ACHN (cell line): ENCODE measurements at places on chromosomes 12 and 14.

DNA sequence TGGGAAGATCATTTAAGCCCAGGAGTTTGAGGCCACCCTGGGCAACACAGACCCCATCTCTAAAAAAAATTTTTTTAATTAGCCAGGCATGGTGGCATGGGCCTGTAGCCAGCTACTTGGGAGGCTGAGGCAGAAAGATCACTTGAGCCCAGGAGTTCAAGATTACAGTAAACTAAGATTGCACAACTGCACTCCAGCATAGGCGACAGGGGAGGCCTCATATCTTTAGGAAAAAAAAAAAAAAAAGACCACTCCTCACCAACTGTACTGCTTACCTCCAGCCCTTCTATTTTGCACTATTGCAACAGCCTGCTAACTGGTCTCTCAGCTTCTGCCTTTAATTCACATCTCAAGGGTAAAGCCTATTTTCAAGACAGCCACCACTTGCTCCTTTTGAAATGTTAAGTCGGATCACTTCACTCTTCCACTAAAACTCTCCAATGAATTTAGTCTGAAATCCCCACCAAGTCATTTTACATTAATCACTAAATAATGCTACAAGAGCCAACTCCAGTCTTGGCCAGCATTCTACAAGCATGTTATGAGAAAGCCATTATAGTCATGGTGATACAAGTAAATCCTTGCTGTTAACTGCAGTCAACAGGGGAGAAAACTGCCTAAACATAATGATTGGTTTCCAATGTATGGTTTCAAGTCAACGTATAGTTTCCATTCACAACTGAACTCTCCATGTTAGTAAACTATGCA, 106.0 kb downstream of the RPS29 start:
- no peak for DNase-seq

DNA sequence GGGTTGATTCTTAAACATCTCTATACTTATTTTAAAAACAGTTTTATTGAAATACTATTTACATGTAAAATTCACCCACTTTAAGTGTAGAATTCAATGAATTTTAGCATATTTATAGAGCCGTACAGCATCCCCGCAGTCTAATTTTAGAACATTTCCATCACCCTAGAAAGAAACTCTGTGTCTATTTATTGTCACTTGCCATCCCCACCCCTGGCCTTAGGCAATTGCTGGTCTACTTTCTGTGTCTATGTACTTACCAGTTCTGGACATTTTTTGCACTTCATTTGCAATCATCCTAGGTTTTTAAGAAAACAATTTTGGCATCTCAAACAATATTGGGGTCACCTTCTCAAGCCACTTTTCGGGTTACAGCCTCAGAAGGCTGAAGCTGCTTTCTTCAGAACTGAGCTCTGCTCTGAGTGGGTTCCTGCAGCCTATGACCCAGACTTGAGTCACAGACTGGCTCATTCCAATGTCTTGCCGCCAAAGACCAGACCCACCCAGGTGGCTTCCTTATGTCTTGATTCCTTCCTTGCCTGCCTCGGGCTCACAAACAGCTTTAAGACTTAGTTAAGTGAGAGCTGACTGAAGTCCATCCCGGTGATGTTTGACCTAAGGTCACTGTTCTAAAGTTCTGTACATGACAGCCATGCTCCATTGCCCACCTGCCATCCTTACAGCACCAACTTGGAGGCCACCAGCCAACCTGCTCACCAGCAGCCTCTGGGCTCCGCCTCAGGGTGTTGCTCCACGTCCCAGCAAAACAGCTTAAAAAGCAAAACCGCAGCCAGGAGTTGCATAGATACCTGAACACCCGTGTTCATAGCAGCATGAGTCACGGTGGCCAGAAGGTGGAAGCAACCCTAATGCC, 131.5 kb downstream of the CHST11 start:
- DNase-seq = peak; percentile 85

DNA sequence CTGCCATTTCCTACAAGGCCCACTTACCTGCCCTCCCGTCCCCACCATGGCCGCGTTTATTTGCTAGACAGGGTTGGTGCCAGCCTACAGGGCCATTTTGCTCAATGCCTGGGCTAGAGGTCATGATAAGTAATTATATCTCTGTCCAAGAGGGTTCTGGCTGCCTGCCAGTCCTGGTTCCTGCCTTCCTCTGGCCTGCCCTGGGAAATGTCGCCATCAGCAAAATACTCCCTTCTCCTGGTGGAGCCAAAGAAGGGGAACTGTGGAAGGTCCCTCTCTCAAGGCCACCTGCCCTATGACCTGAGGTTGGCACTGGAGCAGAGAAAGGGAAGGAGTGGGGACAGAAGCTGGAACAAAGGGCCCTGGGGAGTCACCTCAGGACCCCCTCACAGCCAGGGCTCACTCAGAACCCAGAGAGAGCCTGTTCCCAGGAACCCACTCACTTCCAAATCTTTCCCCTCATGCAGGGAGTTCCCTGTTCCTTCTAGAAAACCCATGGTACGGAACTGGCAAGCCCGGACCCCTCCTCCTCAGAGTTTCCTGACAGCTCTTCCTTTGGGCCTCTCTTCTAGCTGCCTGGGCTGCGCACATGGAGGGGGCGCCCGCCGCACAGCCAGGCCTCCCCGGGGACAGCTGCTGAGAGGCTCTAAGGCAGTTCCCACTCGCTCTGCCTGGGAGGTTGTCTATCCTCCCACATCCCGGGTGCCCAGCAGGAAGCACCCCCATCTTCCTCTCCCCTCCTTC, 280.5 kb downstream of the DPF3 start:
- DNase-seq = no peak

DNA sequence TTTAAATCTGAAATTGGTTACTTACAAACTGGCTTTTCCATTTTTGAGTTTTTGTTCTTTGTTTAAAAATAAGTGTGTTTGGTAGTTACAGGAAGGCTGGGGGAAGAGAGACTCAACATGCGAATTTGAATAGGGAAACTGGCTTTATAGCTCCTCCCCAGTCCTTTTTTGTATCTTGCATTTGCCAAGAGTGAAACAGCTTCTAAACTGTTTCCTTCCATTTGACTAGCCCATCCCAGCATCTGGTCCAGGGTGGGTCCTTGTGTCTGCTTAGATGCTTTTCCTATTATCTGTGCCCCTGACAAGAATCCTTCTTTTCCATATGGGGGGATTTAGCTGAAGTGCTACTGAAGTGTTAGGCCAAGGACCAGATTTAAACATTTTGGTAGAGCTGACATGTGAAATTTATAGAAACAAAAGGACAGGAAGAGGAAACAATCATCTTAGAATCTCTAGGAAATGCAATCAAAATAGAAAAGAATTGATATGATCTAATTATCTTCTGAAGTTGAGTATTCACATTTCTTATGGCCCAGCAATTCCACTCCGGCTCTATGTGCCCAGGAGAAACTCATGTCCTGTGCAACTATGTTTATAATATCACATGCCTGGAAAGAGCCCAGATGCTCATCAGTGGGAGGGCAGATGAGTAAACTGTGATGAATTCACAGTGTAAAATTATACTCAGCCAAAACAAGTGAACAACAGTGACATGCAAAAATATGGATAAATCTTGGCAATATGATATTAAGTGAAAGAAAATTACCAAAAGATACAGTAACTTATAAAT, 7.4 kb downstream of the SMOC1 start:
- DNase-seq = no peak

GRCh38 chr14:92121207-92121669, 268 bp downstream of the NDUFB1 start:
- DNase-seq = peak; percentile 26

DNA sequence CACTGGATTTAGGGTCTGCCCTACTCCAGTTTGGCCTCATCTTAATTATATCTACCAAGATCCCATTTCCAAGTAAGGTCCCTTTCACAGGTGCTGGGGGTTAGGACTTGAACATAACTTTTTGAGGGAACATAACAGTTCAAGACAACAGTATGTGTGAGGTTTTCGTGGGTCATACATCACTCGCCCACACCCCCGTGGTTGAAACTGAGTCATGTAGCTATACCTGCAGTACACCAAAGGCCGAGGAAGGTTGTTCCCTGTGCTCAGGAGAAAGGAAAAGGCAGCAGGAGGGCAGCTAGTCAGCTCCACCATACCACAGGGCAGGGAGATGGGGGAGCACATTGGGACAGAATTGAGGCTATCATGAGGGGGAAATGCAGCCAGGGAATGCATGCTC, 167.0 kb downstream of the PPM1H start:
- DNase-seq = no peak

DNA sequence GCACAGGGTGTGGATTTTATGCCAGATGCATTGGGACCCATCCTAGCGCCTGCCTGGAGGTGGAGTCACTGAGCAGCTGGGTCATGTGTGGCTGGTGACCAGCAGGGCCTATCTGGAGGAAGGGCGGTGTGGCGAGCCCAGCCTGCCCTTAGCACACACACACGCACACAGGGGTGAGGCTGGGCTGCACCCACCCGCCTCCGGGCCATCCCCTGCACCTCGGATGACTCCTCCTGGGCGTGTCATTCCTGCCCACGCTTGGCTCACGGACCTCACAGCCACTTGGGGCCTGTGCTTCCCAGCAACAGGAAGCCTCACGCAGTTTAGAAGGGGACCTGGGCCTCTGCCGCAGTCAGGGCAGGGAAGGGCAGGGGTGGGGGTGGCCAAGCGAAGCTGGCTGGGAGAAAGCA, 36.2 kb upstream of the FZD10 start:
- DNase-seq = no peak

DNA sequence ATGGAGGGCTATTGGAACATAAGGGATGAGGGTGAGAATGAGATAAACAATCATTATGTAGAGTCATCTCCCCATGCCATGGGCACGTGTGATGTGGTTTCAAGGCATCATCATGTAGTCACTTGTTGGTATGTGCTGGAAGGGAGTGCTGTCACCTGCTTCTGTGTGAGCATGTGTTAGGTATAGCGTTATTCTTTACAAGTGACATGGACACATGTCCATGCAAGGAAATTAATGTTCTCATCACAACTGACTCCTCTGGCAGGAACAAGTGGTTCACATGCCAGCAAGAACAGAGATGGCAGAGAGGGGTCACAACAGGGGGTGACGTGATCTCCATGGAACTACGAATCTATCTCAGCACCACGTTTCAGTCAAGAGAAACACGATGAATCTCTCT, 815.8 kb downstream of the BCL11B start:
- no peak for DNase-seq

GRCh38 chr14:74733221-74733620, 20.3 kb downstream of the FCF1 start:
- no peak for DNase-seq

DNA sequence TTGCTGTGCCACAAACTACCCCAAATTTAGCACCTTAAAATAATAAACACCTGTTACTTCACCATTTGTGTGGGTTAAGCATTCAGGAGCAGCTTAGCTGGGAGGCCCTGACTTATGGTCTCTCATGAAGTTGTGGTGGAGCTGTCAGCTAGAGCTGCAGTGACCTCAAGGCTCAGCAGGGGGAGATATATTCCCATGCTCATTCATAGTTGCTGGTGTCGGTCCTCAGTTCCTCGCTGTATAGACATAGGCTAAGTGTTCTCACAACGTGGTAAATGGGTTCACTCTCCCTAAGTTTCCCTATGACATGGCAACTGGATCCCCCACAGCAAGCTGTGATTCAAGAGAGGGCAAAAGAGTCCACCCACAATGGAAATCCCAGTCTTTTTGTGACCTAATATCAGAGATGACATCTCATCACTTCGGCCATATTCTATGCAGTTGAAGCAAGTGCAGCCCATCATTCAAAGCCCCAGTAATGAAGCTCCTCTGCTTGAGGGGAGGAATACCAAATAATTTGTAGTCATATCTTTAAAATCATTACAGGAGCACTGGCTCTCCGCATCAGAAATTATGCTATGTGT, 41.1 kb downstream of the PRB3 start:
- DNase-seq = peak; percentile 64

- DNase-seq = peak; percentile 93
Measured at GRCh38 chr14:23829736-23830471, 123.7 kb upstream of the DHRS4 start.

- DNase-seq = no peak
Measured at GRCh38 chr12:48866052-48866711, 512 bp upstream of the RND1 start.

DNA sequence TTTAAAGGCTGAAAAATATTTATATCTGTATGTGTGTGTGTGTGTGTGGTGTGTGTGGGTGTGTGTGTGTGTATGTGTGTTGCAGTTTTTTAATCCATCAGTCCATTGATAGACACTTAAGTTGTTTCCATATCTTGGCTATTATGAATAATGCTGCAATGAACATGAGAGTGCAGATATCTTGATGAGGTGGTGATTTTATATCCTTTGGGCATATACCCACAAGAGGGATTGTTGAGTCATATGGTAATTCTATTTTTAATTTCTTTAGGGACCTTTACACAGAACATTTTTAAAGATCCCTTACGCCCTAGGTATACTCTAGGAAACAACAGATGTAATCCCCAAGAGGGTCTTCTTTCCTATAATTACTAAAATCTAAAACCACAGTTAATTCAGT, 154.5 kb upstream of the CLEC14A start:
- DNase-seq = no peak

DNA sequence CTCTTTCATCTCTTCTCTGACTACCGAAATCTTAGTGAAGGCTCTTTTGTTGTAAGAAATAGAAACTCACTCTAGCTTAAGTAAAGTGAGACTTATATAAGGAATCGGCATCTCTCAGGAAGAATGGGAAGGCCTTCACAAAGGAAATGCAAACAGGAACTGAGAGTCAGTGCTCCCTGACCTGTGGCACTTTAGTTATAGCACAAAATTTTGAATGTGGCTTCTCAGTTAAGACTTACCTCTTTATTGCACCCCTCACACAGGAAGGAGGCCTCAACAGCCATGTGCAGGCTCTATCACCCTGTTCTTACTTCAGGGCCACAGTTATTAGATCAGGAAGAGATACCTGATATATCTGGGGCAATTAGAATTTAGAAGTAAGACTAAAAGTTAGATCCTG, 224.7 kb upstream of the EGLN3 start:
- DNase-seq = no peak

DNA sequence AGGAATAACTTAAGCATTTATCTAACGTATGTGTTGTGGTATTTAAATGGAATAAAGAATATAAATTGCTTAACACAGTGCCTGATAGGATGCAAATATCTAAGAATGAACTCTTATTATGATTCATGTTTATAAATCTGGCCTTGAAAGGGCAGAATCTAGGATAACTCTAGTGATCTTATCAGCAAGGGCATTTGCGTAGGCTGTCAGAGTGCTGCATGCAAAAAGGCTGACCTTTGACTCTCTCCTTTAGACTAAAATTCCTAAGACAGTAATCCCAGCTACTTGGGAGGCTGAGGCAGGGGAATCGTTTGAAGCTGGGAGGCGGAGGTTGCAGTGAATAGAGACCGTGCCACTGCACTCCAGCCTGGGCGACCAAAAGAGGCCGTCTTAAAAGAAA, 31.3 kb upstream of the ANP32D start:
- no peak for DNase-seq

DNA sequence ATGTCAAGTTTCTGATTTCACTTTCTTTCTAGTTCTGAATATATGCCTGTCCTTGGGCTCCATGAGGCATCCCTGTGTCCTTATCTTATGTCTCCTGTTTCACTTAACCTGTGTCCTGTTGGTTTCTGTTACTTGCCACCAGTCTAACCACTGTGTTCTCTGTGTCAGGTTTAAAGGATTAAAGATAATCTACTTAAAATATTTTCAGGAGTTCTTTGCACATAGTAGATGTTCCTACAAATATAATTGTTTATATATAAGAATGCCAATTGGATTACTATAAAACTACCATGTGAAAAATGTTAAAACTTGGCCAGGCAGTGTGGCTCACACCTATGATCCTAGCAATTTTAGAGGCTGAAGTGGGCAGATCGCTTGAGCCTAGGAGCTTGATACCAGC, 406.4 kb downstream of the CCER1 start:
- DNase-seq = no peak

- no peak for DNase-seq
Measured at GRCh38 chr12:75561921-75562320, 50.5 kb upstream of the KRR1 start.
